Fibroblast of skin of right quadriceps (primary cell): ENCODE measurements at places on chromosomes 7 and 10.

DNA sequence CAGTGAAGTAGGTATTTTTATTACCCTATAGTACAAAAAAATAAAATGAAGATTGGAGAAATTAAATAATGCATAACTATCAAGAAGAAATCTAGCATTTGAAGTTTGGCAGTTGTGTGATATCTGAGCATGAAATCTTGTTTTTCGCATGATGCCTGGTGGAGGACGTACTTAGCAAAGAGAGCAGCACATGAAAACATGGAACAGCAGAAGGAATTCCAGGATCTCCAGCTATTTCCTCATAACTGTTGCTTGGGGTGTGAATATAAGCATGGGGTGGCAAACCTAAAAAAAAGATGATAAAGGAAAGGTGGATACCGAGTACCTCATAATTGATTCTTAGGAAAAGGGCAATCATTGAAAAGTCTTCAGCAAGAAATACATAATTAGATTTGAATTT lies 174.3 kb upstream of the FAM3C start:
- DNase-seq: peak; percentile 7

GRCh38 chr10:33204031-33204430 lies 130.4 kb downstream of the NRP1 start:
- DNase-seq: no peak

DNA sequence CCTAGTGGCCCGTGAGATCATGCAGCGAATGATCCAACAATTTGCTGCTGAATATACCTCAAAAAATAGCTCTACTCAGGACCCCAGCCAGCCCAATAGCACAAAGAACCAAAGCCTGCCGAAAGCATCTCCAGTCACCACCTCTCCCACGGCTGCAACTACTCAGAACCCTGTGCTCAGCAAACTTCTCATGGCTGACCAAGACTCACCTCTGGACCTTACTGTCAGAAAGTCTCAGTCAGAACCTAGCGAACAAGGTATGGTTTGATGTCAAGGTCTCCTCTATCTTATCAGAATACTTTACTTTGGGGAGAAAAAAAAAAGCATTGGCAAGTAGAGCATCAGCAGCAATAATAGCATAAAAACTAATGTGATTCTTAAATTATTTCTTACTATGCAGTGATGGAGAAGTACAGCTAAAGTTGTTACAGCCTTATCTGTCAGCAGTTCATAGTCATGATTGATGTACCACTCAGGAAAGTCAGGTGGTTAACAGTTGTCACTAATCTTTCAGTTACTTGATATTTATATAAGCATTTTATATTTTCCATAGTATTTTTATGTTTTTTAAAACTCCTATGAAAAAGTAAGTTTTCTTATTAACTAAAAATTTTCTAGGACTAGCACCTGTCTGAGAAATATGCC lies 117.1 kb downstream of the LCOR start:
- DNase-seq: no peak

- DNase-seq: peak; percentile 87
Measured at GRCh38 chr7:44639671-44640321, 33.4 kb downstream of the OGDH start.

DNA sequence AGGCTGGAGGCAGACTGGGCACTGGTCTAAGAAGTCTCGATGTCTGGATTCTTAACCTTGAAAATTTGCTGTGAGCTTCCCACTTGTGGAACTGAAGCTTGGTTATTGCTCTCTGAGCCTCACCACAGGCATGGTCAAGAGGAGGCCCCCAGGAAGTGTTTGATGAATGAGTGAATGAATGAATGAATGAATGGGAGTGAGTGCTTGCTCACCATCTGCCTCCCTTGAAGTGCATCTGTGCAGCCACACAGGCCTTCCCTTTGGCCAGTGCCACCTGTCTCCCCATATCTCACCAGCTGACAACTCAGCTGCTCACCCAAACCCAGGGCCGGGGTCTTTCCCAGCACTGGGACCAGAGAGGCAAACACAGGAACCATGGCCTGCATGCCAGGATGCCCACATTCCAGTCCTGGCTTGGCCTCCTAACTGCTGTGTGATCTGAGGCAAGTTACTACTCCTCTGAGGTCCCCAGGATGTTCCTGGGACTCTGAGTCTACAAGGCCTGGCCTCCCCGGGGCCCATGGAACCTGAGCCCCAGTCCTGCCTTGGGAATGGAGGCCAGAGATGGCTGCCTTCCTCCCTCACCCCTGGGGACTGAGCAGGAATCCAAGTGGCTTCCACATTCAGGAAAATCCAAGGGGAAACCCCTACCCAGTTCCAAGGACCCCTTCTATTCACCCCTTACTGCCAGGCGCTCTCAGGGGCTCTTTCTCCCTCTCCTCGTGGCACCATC lies 51.4 kb upstream of the SLC29A3 start:
- no peak for DNase-seq

DNA sequence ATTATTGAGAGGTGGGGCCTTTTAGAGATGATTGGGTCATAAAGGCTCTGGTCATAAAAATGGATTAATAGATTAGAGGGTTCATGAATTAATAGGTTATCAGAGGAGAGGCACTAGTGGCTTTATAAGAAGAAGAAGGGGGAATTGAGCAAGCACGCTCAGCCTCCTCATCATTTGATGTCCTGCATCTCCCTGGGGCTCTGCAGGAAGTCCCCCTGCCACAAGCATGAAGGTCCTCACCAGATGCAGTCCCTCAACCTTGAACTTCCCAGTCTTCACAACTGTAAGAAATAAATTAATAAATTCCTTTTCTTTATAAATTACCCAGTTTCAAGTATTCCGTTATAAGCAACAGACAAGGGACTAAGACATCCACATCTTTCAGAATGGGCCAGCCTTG lies 17.1 kb upstream of the C10orf67 start:
- no peak for DNase-seq

DNA sequence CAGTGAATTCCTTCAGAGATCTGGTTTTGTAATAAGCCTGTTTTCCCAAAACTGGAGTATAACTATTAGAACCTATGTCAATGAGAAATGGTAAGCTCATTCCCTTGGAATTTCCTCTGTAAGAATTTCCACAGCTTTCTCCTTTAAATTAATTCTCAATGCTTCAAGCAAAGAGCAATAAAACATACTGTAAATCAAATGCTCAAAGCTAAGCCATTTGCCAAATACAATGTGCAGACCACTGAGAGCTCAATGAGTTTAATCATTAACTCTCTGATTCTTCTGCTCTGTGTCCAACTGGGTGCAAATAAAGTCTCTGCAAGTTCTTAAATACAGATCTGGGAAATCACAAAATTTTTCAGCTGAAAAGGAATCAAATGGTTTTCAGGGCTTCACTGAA lies 227.6 kb upstream of the IMMP2L start:
- peak; percentile 71 for DNase-seq

- DNase-seq: peak; percentile 66
Measured at GRCh38 chr7:81469869-81470723, 299.8 kb downstream of the HGF start.

- DNase-seq: no peak
Measured at GRCh38 chr10:45427262-45427969, 53.4 kb downstream of the ALOX5 start.

- DNase-seq: no peak
Measured at GRCh38 chr7:117751775-117752174, 121.5 kb downstream of the CTTNBP2 start.

DNA sequence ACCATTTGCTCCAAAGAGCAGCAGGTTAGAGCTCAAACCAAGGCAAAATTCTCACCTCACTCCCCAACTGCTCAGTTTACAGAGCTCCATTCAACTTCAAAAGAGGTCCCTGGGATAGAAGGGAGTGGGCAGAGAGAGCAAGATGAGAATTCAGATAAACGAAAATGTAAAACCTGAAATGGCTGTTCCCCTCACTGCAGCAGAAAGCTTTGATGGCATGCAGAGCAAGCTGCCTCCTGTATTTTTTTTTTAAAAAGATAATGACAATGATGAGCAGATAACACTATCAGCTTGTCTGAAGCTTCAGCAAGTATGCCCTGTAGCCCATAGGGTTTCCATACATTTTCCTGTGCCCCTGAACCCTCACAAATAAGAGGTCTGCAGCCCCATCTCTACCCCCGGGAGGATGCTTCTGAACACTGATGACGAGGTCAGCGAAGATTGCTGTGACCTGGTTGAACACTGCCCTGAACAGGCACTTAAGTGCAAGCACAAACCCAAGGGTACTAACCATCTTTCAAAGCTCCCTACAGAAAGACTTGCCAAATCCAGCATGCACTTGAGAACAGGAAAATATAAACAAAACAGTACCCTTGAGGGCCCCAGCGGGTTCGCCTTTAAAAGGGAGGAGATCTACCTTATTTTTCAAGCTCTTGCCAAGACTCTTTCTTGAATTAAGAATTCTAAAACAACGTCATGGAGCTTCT lies 81.3 kb downstream of the GLI3 start:
- no peak for DNase-seq

DNA sequence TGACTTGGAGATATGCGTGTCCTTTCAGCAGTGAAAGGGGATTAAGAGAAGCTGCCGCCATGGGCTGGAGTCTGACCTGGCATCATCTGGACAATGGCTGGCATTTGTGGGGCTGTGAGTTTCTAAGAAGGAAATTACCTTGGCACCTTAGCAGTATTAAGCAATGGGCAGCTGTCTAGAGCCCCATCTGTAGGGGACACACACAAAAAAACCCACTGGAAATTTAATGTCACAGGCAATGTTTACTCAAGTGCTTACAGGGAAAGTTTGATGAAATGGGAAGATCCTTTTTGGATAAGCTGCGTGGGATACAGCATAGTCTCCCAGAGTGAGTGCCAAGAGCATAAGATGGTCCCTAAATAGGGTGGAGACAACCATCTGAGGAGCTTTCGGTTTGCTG lies 25.0 kb downstream of the ADRA2A start:
- DNase-seq: no peak
